A172 (cell line): ENCODE measurements at places on chromosomes 7 and 10.

- DNase-seq: no peak
These were observed 18.0 kb upstream of the INHBA start for GRCh38 chr7:41720886-41721285.

- DNase-seq: peak; percentile 57
These were observed 73.0 kb downstream of the PLXDC2 start for GRCh38 chr10:19889256-19889655.

DNA sequence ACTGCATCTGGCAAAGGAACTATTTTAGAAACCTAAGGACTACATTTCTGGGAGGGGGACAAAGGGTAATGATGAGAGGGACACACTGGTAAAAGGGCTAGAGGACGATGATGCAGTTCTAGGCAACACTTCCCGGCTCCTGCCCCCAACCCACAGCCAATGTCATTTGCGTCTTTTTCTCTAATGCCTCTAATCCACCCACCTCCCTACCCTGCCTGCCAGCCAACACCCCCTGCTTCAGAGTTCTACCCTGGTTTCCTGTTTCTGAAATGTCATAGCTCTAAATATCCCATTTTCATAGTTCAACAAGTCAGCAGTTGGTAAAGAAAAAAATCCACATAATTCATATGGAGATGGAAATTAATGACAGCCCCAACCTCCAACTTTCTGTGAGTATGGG is 79.0 kb downstream of the KIAA1549 start:
- no peak for DNase-seq

DNA sequence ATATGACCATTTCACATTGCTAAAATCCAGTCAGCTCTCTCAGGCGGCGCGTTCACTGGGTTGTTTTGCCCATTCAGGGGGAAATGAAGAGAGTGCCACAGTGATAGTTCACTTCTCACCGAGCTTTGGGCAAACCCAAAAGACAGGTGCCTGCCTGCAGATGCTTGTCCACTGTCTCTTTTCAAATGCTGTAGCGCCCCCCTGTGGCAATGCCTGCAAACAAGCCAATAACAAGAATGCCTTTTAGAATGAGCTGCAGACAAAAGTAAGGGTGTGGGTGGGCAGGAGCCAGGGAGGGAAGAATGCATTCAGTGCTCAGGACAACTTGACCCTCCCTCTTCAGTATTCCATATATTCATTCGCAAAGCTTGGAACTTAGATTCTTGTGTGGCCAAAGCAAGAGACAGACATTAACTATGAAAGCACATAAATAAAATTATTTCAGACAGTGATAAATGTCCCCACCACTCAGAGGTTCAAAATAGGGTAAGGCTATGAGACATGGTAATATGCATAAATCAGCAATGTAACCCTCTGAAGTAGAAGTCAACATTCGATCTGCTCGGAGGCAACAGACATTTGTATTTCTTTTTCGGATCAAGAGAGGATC is 86.9 kb downstream of the JAZF1 start:
- DNase-seq: peak; percentile 86

GRCh38 chr7:54897891-54898290 is 120.9 kb upstream of the EGFR start:
- DNase-seq: no peak

- no peak for DNase-seq
These were observed 664 bp downstream of the FMC1 start for GRCh38 chr7:139341776-139342226.

GRCh38 chr10:97069026-97069425 is 116.7 kb downstream of the SLIT1 start:
- no peak for DNase-seq
